ENCODE measurements at places on chromosomes 1 and 21. TPM values are rescaled to one million over a fixed set of nuclear protein-coding genes. Genes with fewer than 3 reads are reported as not detected.

GRCh38 chr1:244830639-244831038 lies 4.8 kb upstream of the COX20 start:
- DNase-seq: no peak

DNA sequence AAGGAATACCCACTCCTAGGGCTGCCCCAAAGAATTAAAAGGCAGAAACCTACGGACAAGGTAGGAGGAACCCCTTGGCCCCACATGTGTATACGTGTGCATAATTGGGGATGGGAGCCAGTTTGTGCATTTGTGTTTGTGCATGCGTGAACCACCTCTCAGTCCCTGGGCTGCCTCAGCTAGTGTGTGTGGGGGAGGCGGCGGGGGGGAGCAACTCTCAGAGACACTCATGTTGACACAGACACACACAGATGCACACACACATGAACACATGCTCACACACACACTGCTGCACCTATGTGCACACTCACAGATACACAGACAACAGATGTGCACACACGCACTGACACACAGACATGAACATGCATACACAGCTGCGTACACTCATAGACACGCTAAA lies 5.1 kb downstream of the LDLRAD1 start:
- DNase-seq: no peak

- DNase-seq: no peak
Measured at GRCh38 chr1:94989911-94990473, 63.1 kb upstream of the CNN3 start.

DNA sequence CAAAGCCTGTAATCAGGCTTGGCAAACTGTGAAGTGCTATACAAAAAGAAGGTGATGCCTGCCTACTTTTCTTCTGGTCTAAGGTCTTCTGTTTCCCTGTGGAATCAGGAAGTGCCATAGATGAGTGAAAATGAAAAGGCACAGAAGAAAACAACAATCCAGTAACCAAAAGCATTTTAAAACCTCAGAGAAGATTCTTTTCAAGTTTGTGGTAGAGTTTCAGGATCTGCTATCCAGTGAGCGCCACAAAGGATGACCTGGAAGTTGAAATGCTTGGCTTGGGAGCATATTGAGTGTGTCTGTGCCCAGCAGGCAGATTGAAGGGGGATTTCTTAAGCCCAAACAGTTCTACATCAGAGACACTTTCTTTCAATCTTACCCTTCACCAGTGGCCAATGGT lies 272.2 kb downstream of the PAPPA2 start:
- DNase-seq: no peak

The ASAP3 gene
- 68.0 TPM for total RNA-seq

DNA sequence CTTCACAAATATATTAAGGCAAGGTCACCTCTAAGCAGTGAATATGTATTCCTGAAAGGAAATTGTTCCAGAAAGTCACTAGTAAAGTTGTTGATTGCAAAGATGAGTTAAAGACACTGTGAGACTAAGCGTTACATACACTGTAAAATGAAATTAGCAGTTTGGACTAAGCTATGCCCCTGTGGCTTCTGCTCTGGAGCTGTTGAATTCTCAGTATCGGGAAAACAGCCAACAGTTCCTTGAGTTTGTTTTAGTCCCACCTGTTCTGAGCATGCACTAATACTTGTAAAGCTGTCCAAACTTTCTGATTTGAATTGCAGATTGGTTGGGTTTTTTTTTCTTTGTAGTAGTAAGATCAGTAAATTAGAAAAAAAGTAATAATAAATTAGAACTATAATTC lies 21.0 kb downstream of the ANGPTL1 start:
- no peak for DNase-seq

DNA sequence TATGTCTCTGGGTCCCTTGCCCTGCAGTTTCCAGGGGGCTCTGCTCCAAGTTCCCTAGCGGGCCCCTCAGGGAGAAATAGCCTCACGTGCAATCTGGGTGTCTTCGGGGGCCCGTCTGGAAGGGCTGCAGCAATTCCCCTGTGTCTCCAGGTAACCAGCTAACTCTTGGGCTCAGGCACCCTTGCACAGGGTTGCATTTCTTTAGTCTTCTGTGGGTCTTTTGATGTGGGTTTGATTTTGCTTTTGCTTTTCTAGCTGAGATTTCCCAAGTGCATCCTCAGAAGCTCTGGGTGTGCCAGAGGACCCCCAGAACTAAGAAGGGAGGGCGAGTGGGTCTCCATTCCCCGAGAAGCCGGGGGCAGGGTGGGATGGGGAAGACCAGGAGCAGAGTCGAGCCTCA lies 75.7 kb downstream of the SPSB1 start:
- DNase-seq: no peak

- DNase-seq: no peak
Measured at GRCh38 chr21:31164713-31165694, 126.7 kb upstream of the KRTAP19-8 start.

GRCh38 chr1:184791550-184791900 lies 36.9 kb upstream of the EDEM3 start:
- no peak for DNase-seq

GRCh38 chr1:26169198-26169554 lies 413 bp upstream of the C1orf232 start:
- DNase-seq: no peak

- no peak for DNase-seq
Measured at GRCh38 chr1:72280711-72281110, 1.6 kb downstream of the NEGR1 start.

GRCh38 chr1:33242652-33243051 lies 13.6 kb upstream of the ZNF362 start:
- no peak for DNase-seq

GRCh38 chr1:31588751-31589515 lies 12.6 kb downstream of the TINAGL1 start:
- peak; percentile 49 for DNase-seq

The SLC25A34 gene
- total RNA-seq: 48.2 TPM

GRCh38 chr1:165355139-165355976 lies 1.2 kb downstream of the LMX1A start:
- DNase-seq: no peak

DNA sequence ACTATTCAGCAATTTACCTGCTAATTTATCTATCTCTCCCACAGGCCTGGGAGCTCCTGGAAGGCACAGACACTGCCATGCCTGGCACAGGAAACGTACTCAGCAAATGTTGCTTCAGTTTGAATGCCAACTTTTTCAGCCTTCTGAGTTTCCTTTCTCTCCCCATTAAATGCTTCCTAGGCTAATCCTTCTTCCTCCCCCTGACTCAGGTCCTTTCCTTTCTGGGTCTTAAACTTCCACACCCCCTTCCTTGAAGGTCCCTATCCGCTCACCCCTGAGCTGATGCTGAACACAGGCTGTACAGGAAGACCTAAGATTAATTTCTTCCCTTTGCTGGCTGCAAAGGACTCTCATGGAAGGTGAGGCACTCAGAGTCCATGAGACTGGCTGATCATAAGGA lies 40.3 kb upstream of the ECE1 start:
- DNase-seq: no peak

GRCh38 chr21:41948078-41948895 lies 5.5 kb downstream of the C2CD2 start:
- DNase-seq: no peak

DNA sequence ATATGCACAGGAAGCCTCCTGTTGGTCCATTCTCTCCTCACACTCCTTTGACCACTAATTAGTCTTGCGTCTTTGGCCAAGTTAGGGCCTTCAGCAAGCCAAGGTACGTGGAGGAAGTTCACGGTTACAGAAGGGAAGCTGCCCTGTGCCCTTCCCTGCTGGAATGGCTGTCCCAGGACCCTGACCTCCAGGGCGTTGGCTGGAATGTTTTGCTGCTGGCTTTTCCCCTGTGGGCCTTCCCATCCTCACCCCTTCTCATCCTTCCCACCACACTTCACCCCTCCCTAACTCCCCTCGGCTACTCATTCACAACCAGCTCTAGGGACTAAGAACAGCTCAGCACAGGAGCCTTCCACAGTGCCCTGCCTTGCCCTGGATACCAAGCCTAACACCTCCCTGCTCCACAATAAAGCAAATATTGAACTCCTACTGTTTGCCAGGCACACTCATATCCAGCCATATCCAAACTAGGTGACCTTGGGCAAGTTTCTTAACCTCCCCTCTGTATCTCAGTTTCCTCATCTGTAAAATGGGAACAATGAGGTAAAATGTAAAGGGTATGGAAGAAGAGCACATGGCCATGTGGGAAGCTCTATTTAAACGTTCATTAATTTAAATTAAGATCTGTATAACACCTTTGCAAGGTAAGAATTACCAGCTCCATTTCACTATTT lies 8.8 kb upstream of the CDCP2 start:
- DNase-seq: no peak

The MRPL37 gene
- total RNA-seq: 103 TPM

- DNase-seq: no peak
Measured at GRCh38 chr1:193434319-193434718, 247.9 kb upstream of the B3GALT2 start.

DNA sequence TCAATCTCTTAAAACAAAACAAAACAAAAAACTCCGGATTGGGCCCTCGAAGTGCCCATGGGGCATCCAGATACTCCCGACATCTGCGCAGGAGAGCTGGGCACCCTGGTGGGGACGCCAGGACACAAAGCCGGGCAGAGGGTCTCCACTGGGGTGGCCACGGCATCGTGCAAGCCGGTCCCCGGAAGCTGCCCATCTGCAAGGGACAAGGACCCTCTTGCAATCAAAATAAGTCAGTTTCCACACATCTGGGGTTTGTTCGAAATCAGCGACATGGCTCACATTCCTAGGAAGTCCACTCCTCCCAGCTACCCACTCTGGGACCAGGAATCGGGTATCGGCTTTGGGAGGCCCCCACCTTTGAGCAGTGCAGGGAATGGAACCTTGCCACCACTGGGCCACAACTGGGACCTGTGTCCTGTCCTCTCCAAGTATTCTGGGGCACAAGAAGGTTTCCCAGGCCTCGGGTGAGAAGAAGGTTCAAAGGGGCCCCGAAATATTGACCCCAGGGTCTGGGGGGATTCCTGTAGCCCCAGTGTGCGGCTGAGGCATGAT lies 4.6 kb upstream of the PRDM16 start:
- no peak for DNase-seq

- DNase-seq: no peak
Measured at GRCh38 chr21:27246741-27247140, 279.9 kb upstream of the ADAMTS5 start.

GRCh38 chr1:15825800-15826199 lies 18.4 kb upstream of the UQCRHL start:
- DNase-seq: no peak

The RNPC3 gene
- total RNA-seq: 12.4 TPM

DNA sequence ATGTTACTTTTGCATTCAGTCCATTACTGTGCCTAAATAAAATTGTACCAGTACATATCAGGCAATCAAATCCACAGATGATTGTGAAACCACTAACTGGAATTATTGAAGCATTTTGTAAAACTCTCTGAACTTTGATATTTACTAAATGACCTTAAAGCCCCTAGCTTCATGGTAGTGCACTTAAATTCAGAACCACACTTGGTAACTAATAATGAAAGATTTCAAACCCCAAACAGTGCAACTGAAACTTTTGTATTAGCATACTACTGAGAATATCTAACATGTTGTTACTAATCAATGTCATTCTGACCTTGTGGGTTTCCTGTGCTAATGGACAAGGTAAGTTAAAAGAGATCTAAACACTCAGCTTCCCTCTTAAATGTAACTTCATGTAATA lies at the start of gene CFHR3:
TSS of gene CFHR3 (plus strand) at position 238 of the 400 bp plus-strand sequence. CDS start at position 285, 47 bp downstream.
- DNase-seq: no peak

GRCh38 chr1:247228133-247228532 lies 27.7 kb upstream of the VN1R5 start:
- DNase-seq: no peak

The SUSD4 gene
- 0.15 TPM for total RNA-seq

The VASH2 gene
- total RNA-seq: 1.6 TPM

DNA sequence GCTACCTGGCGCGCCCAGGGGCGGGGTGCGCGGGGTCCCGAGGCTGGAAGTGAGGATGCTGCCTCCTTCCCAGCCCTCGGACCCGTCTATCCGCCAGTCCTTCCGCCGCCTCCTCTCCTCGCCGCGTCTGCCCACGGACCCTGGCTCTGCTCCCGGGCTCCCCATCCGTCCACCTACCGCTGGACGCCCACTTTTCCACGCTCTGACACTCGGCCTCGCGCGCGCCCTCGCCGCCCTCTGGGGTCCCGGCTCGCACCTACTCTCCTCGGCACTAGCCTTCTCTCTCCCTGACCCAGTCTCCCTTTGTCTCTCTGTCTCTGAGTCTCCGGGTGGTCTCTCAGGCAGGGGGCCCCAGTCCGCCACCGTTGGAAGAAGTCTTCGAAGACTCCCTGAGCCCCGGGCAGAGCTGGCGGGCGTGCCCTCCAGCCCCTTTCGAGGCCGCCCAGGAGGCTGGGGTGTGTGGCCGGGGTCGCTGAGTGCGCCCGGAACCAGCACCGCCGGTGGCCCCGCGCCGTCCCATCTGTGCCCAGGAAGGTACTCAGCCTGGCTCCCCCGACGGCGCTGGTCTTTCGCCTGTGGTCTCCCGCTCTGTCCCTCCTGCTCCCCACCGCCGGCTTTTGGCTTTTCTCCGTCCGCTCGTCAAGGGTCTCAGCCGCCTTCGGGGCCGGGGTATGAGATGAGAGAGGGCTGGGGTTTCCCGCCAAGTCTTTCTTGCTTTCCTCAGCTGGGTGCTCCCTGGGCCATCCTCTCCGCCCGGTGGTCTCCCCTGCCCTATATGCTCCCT lies 610 bp downstream of the DRAXIN start:
- DNase-seq: no peak

The VPS45 gene
- total RNA-seq: 19.2 TPM

The LRRC38 gene
- total RNA-seq: 9.7 TPM

DNA sequence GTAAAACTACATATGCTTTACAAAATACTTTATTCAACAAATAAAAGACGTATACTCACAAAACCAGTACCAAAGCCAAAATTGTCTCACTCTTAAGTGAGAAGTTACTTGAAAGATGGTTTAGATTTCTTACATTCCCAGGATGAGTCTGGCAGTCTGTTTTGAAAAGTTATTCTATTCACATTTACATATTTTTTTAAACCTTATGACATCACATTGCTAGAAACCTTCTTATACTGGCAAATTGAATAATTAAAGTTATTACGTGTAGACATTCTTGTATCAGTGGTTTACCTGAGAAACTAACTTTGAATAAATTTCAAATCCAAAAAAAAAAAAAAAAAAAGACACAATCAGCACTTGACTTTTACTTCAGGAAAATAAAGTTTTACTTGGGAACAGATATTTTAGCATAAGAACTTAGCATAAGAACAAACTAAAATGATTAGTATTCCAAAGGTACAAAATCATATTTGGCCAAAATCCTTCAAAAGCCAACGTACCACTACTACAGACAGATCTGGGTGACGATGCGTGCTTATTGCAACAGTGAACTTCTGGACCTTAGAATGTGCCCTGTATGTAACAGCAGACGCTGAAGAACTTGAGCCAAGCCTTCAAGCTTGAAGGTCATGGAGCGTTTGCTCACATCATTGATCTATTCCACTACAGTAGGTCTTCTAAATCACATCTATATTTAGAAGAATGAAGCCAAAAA lies 2.5 kb downstream of the CDC42BPA start:
- DNase-seq: no peak

The SPRR4 gene
- total RNA-seq: not detected

The SAMD11 gene
- 6.9 TPM for total RNA-seq

The TIE1 gene
- total RNA-seq: 9.9 TPM

- no peak for DNase-seq
Measured at GRCh38 chr1:227451954-227452353, 111.4 kb upstream of the ZNF678 start.

The TMEM125 gene
- not detected for total RNA-seq

- no peak for DNase-seq
Measured at GRCh38 chr1:100476735-100477290, 61.1 kb upstream of the GPR88 start.

GRCh38 chr1:111205714-111206050 lies 5.2 kb upstream of the DENND2D start:
- no peak for DNase-seq
